Activated CD4-positive, alpha-beta T cell treated with anti-CD3 and anti-CD28 coated beads, Interleukin-2, amount 10 ng/mL, durations not matched to agents 24 days and 14 days (primary cell): ENCODE measurements at places on chromosomes 16 and 17.

- DNase-seq = no peak
Observed at GRCh38 chr17:20210180-20210579, 201.0 kb downstream of the SPECC1 start.

GRCh38 chr17:65402513-65403496 lies 158.6 kb downstream of the AXIN2 start:
- DNase-seq = no peak

- DNase-seq = no peak
Observed at GRCh38 chr17:60887614-60888028, 210.0 kb downstream of the BCAS3 start.

DNA sequence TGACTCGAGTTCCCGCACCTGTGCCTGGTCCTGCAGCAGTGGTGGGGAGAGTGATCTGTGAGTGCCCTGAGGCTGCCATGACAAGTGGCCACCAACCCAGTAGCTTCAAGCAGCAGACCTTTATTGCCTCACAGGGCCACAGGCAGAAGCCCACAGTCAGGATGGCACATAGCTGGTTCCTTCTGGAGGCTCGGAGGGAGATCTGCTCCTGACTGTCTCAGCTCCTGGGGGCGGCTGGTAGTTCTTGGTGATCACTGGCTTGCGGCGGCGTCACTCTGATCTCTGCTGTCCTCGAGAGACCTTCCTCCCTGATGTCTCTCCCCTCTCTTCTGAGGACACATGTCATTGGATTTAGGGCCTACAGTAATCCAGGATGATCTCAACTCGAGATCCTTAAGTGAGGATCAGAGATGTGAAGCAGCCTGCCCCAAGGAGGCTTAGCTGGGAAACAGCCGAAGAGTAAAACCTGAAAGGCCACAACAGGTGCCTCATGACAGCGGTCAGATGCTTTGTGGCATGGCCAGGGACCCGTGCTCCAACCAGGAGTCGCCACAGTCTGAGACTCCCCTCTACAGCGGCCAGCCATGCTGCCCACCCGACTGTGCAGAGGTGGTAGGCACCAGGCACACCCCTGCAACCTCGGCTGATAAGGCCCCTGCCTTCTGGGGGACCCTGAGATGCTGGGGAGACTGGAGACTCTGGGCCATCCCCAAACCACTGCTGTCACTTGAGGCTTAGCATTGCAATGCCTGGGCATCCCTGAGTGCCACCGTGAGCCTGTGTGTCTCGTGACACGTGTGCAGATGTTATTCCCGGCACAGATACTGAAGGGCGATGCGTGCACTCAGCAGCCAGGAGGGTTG lies 30.0 kb upstream of the SLC38A10 start:
- no peak for DNase-seq

- DNase-seq = peak; percentile 89
Observed at GRCh38 chr17:57833179-57833939, 16.5 kb downstream of the MRPS23 start.

DNA sequence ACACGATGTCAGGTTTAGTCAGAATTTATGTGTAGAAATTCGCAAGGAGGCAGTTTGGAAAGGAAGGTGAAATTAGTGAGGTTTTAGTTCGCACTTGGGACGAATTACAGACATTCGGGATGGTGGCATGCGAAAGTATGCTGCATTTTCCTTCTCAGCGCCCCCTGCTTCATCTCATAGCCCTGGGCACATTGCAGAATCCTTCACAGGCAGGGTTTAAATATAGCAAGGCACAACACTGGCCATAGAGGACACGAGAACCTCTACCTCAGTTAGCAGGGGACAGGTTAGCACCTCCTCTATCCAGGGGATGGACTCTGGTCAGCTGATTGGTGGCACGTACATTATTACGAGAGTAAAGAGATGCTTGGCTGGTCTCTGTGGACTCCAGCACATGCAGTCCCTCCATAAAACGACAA lies 47.5 kb downstream of the MAP2K6 start:
- no peak for DNase-seq

GRCh38 chr16:2083409-2083808 lies 35.6 kb downstream of the TSC2 start:
- no peak for DNase-seq

- no peak for DNase-seq
Observed at GRCh38 chr16:75248142-75248535, 3.3 kb downstream of the BCAR1 start.

GRCh38 chr17:64150237-64151015 lies 20.5 kb upstream of the ERN1 start:
- no peak for DNase-seq

DNA sequence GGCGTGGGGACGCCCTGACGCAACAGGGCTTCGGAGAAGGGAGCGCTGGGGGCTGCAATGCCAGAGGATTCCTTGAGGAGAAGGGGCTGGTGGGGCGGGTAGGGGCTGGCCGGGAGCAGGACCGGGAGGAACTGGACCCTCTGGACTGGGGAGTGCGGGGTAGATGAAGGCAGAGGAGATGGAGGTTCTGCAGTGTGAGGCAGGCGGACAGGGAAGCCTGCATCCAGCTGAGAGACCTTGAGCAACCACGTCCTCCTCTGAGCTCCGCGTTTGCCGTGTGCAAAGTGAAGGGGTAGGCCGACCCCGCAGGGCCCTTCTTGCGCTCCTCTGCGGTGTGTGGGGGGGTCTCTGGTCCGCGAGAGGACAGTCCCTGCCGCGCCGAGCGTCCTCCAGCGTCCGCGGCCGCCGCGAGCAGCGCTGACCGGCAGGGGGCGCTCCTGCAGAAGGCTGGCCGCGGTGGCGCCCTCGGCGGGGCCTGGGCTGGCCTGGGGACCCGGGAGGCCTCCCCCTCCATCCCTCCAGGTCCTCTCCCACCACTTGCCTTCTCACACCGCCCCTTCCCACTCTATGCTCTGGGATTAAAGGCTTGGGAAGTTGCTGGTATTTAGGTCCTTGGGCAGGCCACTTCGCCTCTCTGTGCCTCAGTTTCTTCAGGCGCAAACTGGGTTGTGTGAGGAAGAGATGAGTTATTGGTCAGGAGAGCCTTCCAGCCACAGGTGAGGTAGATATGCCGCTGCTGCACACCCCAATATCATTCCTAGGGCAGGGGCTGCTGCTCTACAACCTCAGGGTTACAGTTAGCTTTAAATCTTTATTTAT lies 9.6 kb upstream of the WNT9B start:
- peak; percentile 76 for DNase-seq

- DNase-seq = no peak
Observed at GRCh38 chr17:62705156-62705777, 77.8 kb downstream of the MRC2 start.

- peak; percentile 65 for DNase-seq
Observed at GRCh38 chr16:1929105-1929504, 10.9 kb upstream of the HS3ST6 start.

DNA sequence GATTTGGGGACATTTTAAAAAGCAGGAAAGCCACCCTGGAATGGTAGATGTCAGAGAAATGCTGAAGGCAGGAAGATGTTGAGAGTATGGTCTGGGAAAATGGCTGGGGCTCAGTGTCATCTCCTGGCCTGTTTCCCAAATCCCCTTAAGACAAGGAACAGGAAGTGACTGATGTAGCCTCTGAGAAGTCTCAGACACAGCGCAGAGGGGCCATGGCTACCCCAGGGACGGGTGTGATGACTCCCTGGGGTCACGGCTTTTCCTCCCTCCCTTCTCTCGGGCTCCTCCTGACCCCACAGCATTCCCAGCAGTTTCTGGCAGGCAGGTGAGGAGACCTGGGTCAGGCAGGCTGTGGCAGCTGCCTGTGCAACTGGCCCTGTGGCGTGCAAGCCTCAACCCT lies 45.4 kb downstream of the RAP1GAP2 start:
- no peak for DNase-seq

- no peak for DNase-seq
Observed at GRCh38 chr16:84278968-84279367, 15.7 kb upstream of the WFDC1 start.

GRCh38 chr16:2815299-2815771 lies 1.7 kb upstream of the PRSS21 start:
- no peak for DNase-seq

- no peak for DNase-seq
Observed at GRCh38 chr16:6122401-6122800, 1024.8 kb upstream of the EEF2KMT start.

DNA sequence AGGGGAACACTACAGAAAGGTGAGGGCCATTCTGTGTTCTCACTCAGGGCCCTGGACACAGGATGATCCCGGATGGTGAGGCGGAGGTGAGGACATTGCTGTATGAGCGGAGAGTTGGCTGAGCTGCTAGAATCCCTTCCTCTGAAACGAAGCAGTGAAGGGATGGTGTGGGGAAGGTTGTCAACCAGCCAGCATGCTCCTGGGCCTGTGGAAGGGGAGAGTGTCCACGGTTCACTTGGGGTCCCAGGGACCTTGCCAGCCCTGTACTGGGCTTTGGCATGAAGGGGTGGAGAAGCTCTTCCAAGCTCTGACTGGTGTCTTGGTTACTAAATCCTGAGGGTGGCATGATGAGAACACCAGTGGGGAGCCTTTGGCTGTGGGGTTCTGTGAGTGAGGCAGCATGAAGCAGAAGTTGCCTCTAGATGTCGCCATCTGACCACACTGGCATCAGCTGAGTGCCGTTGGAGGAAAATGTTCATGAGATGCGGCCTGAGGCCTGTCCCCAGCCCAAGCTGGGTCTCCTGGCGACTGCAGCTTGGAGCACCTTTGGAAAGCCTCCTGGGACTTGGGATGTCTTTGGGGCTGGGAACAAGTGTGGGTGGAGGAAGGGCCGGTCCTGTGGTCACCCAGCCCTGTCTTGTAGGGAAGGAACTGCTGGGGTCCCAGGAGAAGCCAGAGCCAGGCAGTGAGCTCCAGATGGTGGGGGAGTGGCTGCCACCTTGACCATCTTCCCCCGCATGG lies 14.8 kb downstream of the PDP2 start:
- peak; percentile 91 for DNase-seq

- DNase-seq = no peak
Observed at GRCh38 chr17:55817397-55817709, 66.5 kb downstream of the PCTP start.

DNA sequence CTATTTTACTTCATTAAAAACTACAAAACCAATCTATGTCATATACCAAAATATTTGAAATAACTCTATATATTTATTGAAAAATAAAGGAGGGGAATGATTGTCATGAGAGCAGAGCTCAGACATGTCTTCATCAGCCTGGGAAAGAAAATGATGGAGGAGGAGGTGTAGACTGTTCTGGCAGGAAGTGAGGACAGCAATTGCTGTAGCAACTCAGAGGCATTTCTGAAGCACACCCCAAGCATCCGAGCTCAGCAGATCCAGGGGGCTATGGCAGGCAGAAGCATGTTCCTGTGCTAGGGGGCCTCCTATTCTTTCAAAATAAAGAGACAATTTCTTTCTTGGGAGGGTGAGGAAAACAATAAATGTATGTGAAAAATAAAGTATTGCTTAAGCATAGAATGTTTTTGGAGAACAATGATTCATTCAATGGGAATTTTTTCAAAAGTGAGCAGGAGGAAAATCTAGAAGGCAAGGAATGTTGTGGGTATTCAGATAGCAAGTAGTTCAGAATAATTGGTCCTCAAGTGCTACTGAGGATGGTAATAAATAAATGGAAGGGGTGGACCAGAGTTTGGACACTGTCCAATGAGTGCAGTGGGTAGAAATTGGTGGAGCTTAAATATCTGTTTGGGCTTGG lies 383.4 kb downstream of the CDH11 start:
- no peak for DNase-seq

- peak; percentile 82 for DNase-seq
Observed at GRCh38 chr17:40607641-40608040, 40.0 kb downstream of the SMARCE1 start.

- DNase-seq = no peak
Observed at GRCh38 chr17:7411427-7411750, 3.7 kb downstream of the NLGN2 start.

GRCh38 chr16:30747331-30747730 lies 894 bp upstream of the PHKG2 start:
- DNase-seq = no peak

GRCh38 chr17:72113751-72114150 lies 7.1 kb upstream of the SOX9 start:
- DNase-seq = no peak

GRCh38 chr17:81181811-81182185 lies 15.8 kb upstream of the AATK start:
- DNase-seq = no peak

- peak; percentile 71 for DNase-seq
Observed at GRCh38 chr17:37744961-37745800, at the start of gene HNF1B. HNF1B (minus strand) TSS chr17:37745059; CDS start chr17:37744884, 175 bp downstream.

DNA sequence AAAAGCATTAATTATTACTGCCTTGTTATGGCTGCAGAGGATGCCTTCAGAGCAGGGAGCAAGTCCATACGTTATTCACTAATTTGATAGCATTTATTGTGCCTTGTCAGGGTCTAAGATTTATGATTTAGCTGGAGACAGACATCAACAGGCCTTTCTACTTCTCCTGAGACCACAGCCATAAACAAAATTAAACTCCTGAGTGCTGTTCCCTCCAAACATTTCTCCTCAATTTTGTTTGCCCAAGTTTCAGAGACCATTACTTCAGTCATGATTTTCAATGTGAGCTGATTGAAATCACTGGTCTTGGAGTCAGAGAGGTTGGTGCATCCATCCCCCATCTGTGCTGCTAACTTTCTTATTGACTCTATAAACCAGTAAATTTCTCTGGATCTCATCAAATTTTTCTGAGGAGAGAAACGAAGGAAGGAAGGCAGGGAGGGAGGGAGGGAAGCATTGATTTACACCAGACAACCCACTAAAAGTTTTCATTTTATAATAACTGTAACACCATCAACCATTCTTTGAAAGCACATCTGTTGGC lies 423.6 kb upstream of the CDH11 start:
- no peak for DNase-seq

GRCh38 chr16:3881499-3881990 lies 1.0 kb upstream of the CREBBP start:
- DNase-seq = peak; percentile 64

DNA sequence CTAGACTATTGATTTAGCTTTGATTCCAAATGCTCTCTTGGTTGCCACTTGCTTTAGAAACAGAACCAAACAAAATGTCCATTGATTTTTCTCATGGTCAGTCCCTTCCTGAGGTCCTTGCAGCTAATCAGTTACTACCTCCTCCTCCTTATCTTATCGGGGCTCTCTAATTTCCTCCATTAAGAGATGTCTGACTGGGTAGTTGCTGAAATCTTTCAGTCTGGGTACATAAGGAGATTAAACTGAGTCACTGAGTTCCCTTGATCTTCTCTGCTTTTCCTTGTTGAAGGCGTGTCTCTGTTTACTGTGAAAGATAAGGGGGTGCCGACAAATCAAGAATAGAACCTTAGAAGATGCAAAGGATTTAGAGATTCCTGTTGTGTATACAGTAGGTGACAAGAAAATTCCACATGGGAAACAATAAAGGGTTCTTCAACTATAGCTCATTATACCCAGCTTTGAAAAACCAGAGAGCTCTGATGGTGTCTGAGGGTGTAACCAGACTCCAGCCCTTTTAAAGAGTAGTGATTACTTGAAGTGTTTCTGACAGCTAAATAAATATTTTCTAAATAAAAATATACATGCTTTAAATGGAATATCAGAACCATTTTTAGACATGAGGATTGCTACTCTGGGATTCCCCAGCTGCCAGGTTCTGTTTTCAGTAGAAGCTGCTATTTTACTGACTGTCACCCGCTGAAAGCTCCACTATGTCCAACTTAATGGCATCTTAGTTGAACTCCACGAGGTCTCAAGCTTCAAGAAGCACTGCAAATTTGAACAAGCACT lies 791.3 kb upstream of the SOX9 start:
- no peak for DNase-seq
